ENCODE measurements at places on chromosomes 3 and 15.
A peak's percentile ranks its signal among the peaks of the same experiment; 100 is the strongest.

- DNase-seq, result no peak
Measured at GRCh38 chr3:183560607-183561006, 5.1 kb upstream of the KLHL6 start.

DNA sequence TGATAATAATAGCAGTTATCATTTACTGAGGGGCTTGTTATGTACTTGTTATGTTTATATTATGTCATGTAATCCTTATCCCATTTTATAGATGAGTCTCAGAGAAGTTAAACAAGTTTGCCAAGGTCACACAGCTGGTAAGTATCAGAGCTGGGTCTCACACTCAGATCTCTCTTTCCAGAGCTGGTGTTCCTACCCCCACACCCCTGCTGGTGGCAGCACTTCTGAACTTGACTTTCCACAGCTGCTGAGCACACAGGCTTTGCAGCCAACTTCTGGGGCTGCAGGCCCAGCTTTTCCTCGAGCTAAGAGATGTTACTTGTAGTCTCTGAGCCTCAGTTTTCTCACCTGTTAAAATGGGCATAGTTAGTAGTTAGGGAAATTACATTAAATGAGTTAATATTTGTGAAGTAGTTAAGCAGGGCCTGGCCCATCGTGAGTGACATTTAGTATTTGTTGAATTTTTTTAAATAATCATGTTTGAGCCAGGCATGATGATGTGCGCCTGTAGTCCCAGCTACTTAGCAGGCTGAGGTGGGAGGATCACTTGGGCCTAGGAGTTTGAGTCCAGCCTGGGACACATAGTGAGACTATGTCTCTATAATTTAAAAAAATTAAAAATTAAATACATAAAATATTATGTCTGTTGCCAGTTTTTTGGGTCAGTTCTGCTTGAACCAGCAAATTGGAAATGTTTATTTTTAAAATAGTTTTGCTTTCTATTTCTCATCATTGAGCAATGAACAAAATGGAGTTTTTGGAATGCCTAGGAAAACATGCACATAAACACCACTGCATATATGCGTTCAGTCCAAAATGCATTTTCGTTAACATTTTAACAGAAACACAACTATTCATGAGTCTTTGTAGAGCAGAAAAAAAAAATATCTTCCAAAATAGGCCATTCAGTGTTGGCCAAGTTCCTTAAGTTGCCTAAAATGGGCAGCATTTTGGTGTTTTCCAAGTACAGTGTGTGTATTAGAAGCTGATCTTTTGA is 87.3 kb downstream of the SMAD6 start:
- DNase-seq, result no peak

DNA sequence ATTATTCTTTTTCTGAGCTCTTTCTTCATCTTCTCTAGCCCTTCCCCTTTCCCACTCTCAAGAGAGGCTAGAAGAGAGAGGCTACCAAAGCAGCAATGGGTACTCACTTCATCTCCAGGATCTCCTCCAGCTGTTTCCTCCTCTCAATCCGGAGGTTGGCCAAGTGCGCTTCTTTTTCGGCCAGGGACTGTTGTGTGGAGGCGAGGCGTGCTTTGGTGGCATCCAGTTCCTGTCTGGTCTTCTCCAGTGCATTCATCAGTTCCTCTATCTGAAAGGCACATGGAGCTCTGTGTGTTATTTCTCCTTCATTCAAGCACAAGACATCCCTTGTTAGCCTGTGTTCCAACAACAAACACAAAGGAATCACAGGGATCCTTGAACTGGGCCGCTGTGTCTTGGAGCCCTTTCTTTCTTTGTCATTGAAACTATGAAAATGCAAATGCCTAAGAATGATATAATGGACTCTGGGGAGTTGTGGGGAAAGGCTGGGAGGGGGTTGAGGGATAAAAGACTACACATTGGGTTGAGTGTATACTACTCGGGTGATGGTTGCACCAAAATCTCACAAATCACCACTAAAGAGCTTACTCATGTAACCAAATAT is 401.3 kb upstream of the WNT5A start:
- no peak for DNase-seq

DNA sequence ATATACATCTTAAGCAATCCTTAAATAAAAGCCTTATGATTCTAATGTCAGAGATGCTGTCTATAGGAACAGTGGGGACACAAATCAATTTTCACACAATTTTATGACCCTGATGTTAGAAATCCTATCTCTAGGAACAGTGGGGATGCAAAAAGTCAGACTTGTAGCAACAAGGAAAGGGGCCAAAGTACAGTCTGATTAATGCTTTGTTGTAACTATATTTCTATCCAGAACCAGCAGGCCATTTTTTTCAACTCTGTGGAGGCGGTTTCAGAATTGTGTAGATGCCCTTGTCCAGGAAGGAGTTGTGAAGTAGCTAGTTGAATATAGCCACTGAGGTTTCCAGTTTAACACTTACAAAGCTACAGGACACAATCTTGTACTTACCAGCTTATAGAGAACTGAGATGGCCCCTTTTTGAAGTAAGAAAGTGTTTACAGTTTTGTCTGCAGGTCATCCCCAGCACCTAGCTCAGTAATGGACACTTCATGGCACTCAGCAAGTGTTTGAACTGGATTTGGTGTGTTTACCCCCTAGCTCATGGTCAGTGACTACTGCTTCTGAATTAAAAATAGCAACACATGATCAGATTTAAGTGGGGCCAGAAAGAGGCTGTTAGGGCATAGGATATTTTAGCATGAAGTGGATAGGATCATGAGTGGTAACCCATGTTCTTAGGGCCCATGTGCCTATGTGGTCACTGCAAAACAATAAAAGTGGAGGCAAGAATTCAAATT is 54.3 kb downstream of the RAB7A start:
- no peak for DNase-seq

- DNase-seq, result peak; percentile 16
Measured at GRCh38 chr3:18098960-18099587, 326.1 kb downstream of the SATB1 start.

DNA sequence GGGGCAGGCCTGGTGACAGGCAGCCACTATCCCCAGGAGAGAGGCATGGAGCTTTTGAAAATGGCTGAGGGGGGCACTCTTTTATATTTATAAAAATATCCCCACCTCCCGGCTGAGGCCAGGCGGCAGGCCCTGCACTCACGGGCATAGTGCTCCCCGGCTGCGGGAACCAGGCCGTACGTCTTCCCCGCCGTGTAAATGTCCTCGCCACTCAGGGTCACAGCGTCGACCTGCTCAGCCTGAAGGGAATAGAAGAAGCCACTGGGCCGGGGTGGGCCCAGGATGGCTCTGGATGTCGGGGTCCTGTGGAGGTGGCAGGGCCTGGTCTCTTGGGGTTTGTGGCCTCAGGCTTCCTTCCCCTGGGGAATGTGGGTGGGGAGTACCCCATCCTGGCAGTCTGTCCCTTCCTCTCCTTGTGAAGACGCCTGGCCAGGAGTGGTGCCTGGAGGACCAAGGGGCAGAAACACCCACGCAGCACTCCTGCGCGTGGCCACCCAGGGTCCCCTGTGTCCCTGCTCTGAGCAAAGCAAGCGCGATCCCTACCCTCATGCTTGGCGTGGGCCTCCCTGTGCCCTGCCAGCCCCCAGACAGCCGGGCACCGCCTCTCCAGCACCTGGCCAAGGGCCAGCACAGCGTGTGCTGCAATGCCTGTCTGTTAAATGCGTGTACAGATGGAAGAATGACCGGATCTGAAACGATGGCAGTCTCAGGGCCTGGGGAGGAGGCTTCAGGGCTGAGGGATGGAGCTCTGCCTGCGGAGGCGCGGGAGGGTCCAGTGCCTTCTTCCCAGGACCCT is 18.9 kb downstream of the MELTF start:
- no peak for DNase-seq

- DNase-seq, result no peak
Measured at GRCh38 chr3:120348065-120348990, 826 bp downstream of the LRRC58 start.

DNA sequence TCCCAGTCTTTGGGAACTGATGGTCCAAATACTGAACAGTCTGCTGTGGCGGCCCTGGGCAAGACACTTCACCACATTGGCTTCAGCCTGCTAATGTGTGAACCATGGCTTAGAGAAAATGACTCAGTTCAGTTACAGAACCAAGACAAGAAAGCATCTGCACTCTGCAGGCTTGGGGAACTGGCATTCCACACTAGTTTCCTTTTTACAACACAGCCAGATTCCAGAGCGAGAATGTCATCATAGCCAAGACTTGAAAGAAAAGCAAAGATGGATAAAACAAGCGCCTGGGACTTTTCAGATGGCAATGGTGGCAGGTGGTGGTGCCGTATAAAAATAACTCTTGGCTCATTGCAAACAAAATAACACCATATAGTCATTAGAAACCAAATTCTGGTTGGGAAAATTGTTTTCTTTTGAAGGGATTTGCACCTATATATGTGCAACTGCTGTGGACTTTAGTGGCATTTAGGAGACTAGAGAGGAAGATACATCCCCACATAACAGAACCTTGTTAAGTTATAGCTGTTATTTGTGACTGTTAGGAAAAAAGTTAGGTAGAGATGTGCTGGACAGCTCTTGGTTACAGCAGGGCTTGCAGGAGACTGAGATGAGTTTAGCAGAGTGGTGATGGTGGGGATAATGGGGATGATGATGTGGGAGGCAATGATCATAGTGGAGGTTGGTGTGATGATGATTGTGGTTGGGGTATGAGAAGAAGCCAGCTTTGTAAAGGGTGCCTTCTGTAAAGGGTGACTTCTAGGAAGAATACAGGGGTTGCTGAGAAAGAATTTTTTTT is 273.6 kb downstream of the THRB start:
- no peak for DNase-seq

DNA sequence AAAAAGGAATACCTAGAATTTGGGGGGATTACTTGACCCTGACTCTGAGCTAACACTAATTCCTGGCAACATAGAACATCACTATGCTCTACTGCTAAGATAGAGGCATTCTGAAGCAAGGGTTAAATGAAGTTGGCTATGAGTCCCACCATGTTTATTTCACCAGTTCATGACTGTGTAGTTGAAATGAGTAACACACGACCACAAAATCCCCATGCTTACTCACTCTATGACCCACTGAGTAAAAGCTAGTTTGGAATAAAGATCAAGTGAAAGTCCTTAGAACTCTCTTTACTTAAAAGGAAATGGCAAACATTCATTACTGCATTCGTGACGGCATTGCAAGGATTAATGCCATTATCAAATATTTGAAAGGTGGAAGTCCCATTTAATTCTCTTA is 47.4 kb downstream of the MRPL46 start:
- no peak for DNase-seq

DNA sequence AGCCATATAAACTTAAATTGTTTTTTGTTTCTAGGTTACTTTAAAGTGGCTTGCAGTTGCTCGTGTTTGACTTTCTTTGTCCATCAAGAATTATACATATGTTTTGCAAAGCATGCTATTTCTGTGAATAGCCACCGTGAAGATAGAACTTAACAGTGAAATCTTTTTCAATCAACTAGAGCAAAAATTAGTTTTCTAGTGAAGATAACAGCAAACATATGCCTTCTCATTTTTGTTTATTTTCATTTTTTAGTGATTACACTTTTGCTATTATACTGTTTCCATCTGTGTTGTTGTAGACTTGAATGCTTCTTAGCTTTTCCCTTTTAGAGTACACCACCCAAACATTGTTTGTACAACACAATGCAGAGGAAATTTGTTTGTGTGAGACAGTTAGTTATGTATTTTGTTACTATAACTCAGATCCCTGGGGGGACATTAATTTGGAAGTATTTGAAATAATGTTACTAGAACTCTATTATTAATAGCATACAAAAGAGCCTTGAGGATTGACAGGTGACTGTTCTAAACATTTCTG is 62.8 kb downstream of the CRYBG3 start:
- no peak for DNase-seq

GRCh38 chr3:17065315-17065714 is 180.6 kb downstream of the PLCL2 start:
- no peak for DNase-seq

DNA sequence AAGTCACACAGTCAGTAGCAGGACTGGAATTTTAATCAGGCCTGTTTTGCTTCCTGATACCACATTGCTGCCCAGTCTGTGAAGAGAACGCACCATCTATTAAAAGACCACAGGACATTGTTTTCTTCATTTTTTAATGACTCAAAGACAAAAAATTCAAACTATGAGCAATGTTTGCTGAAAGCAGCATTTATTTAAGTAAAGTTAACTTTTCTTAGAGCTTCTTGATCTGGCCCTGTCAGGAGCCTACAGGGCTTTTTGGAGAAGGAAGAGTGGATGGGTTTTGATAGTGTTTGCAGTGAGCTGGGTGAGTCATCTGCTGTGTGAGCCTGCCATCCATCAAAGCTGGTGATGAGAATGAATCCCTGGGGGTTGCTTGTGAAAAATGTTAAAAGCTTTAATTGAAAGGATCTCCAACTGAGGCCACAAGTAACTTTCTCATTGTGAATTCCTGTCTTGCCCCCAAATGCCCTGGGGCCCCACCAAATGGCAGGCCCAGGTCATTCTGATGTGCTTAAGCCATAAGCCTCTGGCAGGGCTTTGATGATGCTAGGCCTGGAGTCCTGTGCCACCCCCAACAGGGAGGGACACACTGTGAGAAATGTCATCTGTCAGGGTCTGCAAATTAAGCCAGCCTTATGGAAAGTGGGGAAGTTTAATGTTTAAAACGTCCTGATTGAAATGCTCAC is 136.2 kb upstream of the PFN2 start:
- DNase-seq, result no peak

GRCh38 chr3:152296971-152297370 is 28.2 kb downstream of the MBNL1 start:
- DNase-seq, result no peak

GRCh38 chr3:18716101-18716500 is 291.0 kb upstream of the SATB1 start:
- DNase-seq, result no peak

- DNase-seq, result no peak
Measured at GRCh38 chr15:50241684-50242450, 23.7 kb downstream of the HDC start.

- DNase-seq, result no peak
Measured at GRCh38 chr3:72912532-72912931, 24.7 kb downstream of the GXYLT2 start.

DNA sequence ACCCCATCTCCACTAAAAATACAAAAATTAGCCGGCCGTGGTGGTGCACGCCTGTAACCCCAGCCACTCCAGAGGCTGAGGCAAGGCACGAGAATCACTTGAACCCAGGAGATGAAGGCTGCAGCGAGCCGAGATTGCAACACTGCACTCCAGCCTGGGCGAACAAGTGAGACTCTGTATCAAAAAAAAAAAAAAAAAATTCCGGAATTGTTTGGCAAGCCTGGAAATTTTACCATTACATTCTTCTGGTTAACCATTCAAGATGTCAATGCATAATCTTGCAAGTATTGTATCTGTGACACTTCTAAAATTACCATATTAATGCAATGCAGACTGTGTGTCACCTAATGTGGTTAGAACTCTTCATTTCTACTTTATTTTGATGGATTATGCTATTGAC is 67.0 kb downstream of the CSNK1G1 start:
- no peak for DNase-seq

GRCh38 chr15:78978601-78979179 is 33.8 kb upstream of the CTSH start:
- DNase-seq, result no peak

GRCh38 chr15:98648654-98649471 is 524 bp downstream of the IGF1R start:
- DNase-seq, result no peak

- DNase-seq, result no peak
Measured at GRCh38 chr3:143362115-143362991, 242.8 kb downstream of the CHST2 start.

GRCh38 chr15:78149805-78150751 is 916 bp downstream of the IDH3A start:
- no peak for DNase-seq

All from SIG-M5 (cell line).